ENCODE measurements at places on chromosomes 16 and 17.
A peak's percentile ranks its signal among the peaks of the same experiment; 100 is the strongest.

DNA sequence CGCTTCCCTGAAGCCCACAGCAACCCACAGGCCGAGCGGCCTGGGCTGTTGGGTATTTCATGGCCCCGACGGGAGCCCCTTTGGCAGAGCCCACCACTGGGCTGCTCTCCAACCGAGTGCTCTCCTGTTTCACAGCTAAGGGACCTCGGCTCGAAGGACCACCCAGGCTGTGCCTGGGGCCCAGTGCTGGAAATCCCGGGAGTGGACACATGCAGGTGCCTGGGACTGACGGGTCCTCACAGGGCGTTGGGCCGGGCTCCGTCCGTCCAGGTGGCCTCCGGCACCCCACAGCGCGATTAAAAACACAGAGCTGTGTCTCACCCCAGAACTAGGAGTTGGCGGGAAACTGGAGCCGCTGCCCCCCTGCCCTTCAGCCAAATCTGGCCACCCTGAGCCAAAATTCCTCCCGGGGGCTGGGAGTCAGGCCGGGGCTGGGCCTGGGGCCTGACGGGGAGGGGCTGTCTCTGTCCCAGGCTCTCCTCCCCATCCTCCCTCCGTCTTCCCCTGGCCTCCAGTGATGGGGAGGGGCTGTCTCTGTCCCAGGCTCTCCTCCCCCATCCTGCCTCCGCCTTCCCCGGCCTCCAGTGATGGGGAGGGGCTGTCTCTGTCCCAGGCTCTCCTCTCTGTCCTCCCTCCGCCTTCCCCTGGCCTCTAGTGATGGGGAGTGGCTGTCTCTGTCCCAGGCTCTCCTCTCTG lies 14.1 kb downstream of the UTS2R start:
- DNase-seq = no peak

GRCh38 chr16:88387180-88387765 lies 4.5 kb downstream of the ZNF469 start:
- no peak for DNase-seq

DNA sequence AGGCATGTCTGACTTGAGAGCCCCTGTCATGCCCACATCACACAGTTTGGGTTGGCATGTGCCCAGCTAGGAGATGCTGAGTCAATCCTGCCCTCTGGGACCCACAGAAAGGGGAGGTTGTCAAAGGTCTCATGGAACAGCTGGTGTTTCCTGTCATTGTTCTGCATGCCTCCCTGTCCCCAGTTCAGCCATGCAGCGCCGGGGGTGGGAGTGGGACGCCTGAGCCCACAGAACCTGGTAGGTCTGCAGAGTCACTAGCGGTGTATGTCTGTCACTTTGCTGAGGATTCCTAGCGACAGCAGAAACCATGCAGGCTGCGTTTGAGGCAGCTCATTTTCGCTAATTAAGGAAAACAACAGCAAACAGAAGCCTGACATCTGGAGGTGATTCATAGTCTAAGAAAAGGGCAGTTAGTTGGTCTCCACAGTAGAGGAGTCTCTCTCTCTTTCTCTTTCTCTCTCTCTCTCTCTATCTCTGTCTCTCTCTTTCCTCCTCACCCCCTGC lies 19.6 kb upstream of the CCL1 start:
- DNase-seq = peak; percentile 35

GRCh38 chr16:58451265-58451689 lies 48.7 kb upstream of the NDRG4 start:
- DNase-seq = no peak

DNA sequence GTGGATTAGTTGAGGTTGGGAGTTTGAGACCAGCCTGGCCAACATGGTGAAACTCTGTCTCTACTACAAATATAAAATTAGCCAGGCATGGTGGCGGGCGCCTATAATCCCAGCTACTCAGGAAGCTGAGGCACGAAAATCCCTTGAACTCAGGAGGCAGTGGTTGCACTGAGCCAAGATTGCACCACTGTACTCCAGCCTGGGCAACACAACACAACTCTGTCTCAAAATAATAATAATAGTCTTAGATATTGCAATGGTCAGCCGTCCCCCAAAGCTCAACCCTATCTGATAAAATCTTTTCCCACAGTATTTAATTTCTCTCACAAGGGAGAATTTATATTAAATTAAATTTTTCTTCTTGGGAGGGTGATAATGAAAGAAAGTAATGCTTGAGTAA lies 169.6 kb downstream of the XYLT1 start:
- DNase-seq = no peak

GRCh38 chr16:89179148-89179484 lies 7.6 kb downstream of the CDH15 start:
- DNase-seq = no peak

DNA sequence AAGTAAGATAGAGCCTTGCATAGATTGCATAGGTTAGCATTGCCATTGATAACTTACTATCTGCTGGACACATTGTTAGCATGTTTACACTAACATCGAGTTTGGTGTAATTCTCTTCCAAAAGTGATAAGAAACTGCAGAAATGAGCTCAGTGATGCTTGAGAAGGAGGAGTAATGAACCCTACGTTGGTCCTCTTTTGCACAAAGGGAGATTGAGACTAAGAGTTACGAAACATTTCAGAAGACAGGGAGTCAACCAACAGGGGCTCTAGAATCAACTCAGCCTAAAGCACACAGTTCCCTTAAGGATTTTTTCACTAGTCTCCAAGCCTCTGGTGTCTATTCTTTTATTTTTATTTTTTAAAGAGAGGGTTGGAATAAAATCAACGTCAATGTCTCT lies 6.8 kb downstream of the CCL7 start:
- no peak for DNase-seq

DNA sequence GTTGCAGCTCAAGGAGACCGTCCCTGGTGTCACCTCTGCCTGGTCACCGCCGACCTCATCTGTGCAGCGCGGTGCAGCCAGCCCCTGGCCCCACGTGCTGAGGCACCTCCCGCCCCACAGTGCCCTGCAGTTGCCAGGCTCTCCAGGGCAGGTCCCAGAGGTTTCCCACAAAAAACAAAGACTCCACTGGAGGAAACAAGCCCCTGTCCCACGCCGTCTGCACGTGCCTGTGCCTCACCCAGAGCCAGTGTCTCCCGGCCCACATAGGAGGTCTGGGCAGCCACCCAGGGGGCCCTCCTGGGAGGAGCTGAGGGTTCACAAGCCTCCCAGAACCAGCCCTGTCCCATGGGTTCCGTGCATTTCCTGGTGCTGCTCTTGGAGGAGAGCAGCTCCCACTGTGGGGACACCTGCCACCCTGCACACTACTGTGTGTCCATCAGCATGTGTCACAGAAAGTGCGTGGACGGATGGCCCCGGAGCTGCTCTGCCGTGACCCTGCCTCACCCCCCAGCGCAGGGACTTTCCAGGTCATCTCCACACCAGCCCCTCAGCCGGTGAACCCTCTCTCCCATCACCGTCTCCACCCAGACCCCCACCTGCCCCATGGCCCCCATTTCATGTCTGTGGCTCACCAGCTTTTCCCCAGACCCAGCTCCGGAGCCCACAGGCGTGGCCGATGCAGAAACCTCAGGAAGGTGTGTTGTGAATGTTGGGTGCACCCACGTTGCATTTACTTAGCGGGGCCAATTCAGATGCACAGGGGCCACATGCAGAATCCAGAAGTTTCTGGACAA lies 17.0 kb upstream of the CDH15 start:
- no peak for DNase-seq

DNA sequence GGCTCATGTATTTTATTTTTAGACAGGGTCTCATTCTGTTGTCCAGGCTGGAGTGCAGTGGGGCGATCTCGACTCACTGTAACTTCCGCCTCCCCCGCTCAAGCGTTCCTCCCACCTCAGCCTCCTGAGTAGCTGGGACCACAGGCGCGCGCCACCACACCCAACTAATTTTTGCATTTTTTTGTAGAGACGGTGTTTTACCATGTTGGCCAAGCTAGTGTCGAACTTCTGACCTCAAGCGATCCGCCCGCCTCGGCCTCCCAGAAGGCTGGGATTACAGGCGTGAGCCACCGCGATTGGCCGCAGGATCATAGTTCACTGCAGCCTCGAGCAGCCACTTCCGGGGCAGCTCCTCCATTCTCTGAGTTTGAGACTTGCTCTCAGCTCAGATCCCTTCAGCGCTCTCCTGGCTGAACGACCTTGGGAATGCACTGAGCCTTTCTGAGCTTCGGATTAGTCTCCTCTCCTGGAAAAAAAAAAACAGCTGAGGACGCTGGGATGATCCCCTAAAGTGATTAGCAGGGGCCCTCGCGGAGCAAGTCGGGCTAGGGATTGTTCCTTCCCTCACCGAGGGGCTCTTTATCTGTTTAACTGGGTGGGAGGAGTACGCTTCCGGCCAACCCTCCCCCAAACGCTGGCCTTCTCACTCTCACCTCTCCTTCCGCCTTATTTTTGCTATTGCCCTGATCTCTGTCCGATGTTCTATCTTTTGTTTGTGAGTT lies 1.1 kb upstream of the PKMYT1 start:
- no peak for DNase-seq

- DNase-seq = no peak
Measured at GRCh38 chr16:55915096-55915827, 40.1 kb upstream of the CES5A start.

- DNase-seq = no peak
Measured at GRCh38 chr17:5962371-5962770, 107.8 kb upstream of the WSCD1 start.

- no peak for DNase-seq
Measured at GRCh38 chr17:44915321-44915726, at the start of gene GFAP. GFAP (minus strand) TSS chr17:44915500; CDS start chr17:44915486, 14 bp downstream.

- DNase-seq = no peak
Measured at GRCh38 chr17:29251184-29251583, 4.5 kb downstream of the CRYBA1 start.

DNA sequence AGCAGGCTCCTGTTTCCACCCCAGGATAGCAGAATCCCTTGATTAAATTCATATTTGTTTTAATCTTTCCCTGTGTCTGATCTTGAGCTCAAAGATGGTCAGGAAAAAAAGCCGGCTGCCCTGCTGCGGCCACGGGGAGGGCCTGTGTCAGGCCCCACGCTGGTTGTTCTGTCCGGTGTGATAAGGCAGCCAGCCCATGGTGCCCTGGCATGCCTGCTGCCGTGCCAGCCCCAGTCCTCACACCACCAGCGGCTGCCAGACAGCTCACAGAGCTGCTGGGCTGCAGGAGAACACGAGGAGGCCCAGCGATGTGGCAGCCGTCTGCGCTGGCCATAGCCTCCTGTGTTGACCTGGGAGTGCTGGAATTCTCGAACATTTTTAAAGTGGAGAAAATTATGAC lies 34.7 kb upstream of the BRD7 start:
- DNase-seq = no peak

GRCh38 chr17:6456321-6456720 lies 12.1 kb downstream of the PIMREG start:
- no peak for DNase-seq

DNA sequence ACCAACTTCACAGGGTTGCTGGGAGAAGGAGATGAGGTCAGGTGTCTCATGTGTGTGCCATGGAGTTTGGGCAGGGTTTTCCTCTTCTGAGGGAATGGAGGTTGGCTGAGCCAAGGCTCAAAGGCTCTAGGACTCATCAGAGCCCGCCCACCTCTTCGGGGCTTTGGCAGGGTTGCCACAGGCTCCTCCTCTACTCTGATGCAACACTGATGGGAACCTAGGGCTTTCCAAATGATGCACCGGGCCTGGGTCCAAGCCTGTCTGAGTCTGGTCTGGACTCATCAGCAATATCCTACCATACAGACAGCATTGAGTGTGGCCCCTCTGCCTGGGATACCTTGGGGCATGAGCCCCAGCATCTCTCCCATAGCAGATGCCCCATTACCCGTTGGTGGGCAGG lies 59.5 kb upstream of the LHX1 start:
- no peak for DNase-seq

GRCh38 chr16:5575646-5576245 lies 478.2 kb upstream of the EEF2KMT start:
- DNase-seq = no peak
